ENCODE measurements at places on chromosomes 3 and 15.

DNA sequence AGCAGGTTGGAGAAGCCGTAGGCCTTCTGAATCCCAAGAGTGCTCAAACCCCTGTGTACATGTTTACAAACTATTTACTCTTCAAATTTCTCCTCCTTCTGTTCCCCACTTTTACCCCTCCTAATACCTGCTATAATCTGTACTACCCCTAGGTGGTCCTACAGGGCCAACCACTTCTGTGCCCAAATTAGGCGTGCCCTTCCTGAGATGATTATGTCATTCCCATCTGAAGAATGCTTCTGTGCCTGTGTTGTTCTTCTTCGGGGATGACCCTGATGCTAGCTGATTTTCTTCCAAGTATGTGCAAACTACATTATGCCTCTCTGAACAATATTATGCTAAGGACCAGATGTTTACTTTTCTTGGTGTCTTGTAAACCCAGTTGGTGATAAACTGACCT lies 20.5 kb downstream of the RBP2 start:
- DNase-seq: peak; percentile 58

- no peak for DNase-seq
Measured at GRCh38 chr15:80852676-80853075, 73.5 kb downstream of the CEMIP start.

- no peak for DNase-seq
Measured at GRCh38 chr15:89499156-89499555, 2.8 kb upstream of the RHCG start.

- DNase-seq: no peak
Measured at GRCh38 chr3:180835501-180835900, 77.0 kb upstream of the FXR1 start.

DNA sequence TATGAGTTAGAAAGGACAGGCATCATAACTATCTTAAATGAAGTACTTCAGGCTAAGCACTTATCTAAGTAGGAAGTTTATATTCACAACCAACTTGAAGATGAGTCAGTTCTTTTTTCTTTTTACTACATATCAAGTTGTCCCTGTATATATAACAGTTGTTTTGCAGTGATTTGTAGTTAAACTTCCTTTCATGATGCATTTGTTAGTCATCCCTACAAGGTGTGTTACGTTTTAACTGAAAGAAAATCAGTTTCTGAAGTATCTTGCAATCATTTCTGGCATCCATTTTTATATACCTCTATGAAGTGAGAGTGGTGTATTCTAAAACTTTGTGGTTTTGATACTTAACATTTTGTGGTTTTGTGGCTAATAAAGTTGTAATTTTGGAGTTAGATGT lies 46.1 kb downstream of the ZFAND6 start:
- DNase-seq: peak; percentile 40

DNA sequence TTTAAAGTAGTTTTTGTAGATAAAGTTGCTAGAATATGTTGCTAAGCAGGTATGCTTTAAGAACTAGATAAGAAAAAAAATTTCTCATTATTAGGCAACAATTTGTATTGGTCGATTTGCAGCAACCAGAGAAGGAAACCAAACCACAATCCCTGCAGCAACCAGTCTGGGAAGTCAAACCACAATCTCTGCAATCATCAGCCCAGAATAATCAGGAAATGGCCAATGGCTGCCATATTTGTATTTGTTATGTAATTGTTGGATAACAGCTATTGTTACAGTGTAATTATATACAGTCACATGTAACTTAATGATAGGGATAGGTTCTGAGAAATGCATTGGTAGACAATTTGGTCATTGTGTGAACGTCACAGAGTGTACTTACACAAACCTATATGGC lies 23.6 kb downstream of the STXBP5L start:
- DNase-seq: peak; percentile 78

DNA sequence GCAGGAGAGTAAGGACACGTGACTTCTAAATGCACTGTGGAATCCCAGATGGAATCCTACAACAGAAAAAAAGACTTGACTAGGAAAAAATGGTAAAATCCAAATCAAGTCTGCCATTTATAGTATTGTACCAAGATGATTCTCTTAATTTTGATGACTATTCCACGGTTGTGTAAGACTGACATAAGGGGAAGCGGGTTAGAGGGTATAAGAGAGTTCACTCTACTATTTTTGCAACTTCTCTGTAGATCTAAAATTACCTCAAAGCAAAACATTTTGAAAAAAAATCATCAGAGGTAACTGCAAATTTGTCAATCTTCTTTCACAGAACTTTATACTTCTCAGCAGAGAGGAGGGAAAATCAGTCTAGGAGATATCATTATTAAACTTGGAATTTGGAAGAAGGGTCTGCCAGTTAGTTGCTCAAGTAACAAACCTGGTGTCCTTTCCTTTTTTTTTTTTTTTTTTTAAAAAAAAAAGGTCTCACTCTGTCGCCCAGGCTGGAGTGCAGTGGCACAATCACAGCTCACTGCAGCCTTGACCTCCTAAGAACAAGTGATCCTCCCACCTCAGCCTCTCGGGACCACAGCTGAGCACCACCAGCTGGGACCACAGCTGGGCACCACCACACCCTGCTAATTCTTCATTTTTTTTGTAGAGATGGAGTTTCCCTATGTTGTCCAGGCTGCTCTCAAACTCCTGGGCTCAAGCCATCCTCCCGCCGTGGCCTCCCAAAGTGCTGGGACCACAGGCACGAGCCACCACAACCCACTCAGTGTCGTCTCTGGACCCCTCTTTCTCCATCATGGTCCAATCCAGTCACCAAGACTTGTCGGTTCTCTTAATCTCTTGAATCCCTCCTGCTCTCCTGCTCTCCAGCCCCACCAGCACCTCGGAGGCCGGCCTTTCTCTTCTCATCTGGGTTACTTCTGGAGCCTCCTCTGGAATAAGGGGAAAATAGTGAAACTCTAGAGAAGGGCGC lies 14.9 kb upstream of the HES1 start:
- no peak for DNase-seq

DNA sequence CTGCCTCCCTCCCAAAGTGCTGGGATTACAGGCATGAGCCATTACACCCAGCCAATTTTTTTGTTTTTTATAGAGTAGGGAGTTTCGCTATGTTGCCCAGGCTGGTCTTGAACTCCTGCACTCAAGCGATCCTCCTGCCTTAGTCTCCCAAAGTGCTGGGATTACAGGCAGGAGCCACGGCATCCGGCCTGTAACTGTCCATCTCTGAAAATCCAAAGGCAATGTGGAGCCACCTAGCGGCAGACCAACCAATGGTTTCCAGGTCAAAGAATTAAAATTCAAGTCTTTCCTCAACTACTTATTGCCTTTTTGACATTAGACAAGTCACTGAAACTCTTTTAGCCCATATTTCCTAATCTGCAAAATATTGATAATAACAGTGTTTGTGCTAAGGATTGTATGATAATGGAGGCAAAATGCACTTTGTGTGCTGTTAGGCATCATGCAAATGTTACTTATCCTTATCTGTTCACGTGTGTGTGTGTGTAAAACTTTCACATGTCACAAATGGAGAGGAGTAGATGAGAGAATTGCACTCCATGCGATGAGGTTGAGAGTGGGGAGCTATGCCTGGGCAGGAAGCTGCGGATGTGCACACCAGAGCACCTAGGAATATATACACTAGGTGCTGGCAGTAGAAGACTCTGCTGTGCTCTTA lies 48.7 kb downstream of the COL8A1 start:
- peak; percentile 49 for DNase-seq

DNA sequence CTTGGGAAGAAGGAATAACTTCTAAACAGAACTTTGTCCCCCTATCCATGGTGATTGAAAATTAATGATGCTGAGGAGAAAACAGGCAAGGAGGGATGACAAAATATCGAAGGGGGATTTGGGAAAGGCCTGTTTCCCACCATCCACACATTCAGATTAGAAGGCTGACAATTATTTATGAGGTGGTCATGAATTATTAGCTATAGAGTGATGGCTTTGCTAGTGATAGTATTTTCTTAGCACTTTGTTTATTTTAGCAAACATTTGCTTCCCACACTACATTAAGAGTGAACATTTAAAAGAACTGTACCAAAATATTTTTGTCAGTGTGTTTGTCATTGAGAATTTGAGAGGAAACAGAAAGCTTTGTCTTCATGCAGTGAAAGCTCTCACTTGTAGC lies 172.6 kb upstream of the PDZRN3 start:
- no peak for DNase-seq

- DNase-seq: no peak
Measured at GRCh38 chr15:68315495-68316031, 38.0 kb downstream of the FEM1B start.

DNA sequence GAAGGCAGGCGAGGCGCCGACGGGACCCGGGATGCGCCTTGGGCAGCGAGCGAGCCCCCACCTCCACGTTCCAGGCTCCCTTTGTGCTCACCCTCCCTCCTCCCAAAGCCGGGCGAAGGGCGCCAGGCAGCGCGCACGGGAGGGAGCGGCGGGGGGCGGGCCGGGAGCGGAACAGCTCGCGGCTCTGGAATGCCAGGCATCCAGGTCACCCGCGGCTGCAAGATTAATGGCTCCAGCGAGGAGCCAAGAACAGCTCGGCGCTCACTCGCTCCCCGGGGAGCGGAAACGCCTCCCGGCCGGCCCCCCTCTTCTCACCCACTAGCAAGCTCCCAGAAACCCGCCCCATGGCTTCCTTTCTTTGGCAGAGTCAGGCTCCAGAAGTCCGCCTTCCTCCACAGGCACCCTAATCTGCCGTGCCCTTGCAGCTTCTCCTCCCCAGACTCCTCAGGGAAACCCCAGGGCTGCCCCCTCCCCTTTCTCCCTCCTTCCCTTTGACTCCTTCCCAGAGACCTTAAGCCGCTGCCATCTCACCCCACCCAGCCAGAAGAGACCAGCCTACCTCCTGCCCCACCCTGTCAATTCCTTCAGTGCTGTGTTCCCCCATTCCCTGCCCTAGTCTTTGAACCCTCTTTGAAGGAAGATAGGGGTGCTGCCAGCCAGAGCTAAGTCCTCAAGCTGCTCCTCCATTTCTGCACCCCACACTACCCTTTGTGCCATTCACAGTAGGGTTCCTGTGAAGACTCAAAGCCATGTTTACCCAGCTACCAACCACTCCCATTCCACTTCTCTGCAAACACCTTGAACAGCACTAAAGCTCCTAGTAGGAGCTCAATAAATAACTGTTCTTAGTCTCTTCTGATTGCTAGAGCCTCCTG lies 9.9 kb downstream of the AMOTL2 start:
- DNase-seq: peak; percentile 94

GRCh38 chr3:128784232-128784631 lies 58.2 kb downstream of the RAB7A start:
- no peak for DNase-seq

DNA sequence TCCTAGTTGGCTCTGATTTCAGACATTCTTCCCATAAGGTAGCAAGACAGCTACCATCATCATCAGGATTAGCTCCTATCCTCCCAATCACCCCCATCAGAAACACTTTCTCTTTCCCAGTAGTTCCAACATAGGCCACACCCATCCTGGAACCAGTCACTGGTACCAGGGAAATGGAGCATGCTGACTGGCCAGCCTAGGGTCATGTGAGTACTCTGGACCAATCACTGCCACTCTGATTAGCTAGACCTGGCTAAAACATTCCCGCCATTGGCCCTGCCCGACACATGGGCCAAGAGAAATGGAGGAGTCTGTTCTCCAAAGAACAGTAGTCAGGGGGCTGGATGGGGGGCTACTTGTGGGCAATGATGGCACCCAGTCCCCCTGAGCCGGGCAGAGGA lies 12.4 kb downstream of the EFCC1 start:
- DNase-seq: peak; percentile 38

DNA sequence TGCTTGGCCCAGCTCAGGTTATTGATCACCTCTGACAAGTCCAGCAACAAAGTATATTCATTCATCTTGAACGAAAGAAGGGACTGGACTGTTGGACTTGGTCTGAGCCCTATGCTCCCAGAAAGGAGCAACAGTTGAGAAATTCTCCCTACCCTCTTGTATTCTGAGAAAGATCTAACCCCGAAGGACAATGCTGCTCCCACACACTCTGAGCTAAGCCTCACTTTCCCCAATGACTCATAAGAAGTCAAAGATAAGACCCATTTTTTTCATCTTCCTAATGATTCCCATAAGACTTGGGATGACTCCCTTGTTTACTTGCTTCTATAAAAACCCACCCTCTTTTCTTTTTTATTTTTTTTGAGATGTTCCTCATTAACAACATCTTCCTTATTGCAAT lies 549.4 kb upstream of the MDFIC2 start:
- no peak for DNase-seq

- no peak for DNase-seq
Measured at GRCh38 chr3:81841540-81841939, 80.1 kb upstream of the GBE1 start.

GRCh38 chr15:85754989-85755388 lies 39.7 kb downstream of the KLHL25 start:
- no peak for DNase-seq

GRCh38 chr15:89383365-89384175 lies 48.9 kb upstream of the POLG start:
- DNase-seq: peak; percentile 81

Measured in H4 (cell line).